Mesothelial cell of epicardium (in vitro differentiated cells): ENCODE measurements at places on chromosomes 2 and 18. TPM values are rescaled to one million over a fixed set of nuclear protein-coding genes. Genes with fewer than 3 reads are reported as not detected.

LYPD6 gene
- 16.2 to 17.4 TPM (median 16.6 TPM) in 3 replicates for total RNA-seq

DSC1 gene
- total RNA-seq = 0.36 to 0.47 TPM (median 0.43 TPM) in 3 replicates

HTRA2 gene
- total RNA-seq = 25.1 to 26.1 TPM (median 25.7 TPM) in 3 replicates

TFPI gene
- total RNA-seq = 80.0 to 89.7 TPM (median 87.9 TPM) in 3 replicates

GALNT14 gene
- total RNA-seq = 1.7 to 2.8 TPM (median 2.2 TPM) in 3 replicates
